GM12864 (cell line): ENCODE measurements at places on chromosomes 1 and 21.

- DNase-seq = no peak
Measured at GRCh38 chr1:147822292-147822691, 61.9 kb upstream of the GJA5 start.

DNA sequence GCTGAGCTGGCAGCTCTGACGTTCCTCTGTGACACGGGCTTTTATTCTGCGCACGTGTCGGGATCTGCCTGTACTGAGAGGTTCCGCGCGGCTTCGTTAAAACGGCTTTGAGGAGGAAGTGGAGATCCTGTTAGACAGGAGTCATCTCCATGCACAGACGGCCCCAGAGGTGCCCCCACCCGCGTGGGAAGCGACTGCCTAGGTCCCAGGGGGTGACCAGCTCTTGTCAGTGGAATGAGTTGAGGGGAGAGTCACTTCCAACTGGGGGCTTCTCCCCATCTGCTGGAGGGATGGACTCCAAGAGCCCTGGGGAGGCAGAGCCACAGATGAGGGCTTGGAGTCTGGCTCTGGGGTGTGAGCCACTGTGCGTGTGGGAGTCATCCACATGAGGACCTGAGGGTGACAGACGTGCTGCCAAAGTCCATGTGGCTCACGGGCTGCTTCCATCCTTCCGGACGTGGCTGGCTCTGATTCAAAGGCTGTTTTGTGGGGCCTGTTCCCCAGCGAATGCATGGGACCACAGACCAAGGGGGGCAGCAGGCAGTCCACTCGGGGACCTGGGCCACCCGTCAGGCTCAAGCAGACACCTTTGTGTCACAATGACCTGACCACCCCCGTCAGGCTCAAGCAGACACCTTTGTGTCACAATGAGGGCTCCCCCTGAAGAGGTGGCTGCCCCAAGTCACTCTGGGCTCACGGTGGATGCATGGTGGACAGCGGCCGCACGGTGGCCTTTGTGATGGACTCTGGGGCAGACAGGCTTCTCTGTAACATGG is 26.8 kb downstream of the PTTG1IP start:
- no peak for DNase-seq

- no peak for DNase-seq
Measured at GRCh38 chr1:53890522-53890941, 935 bp upstream of the YIPF1 start.

- peak; percentile 27 for DNase-seq
Measured at GRCh38 chr21:29376556-29376955, 77.8 kb downstream of the BACH1 start.

GRCh38 chr1:246781212-246781611 is 57.0 kb downstream of the SCCPDH start:
- DNase-seq = no peak

GRCh38 chr1:39063775-39064174 is 37.6 kb downstream of the NDUFS5 start:
- DNase-seq = no peak

DNA sequence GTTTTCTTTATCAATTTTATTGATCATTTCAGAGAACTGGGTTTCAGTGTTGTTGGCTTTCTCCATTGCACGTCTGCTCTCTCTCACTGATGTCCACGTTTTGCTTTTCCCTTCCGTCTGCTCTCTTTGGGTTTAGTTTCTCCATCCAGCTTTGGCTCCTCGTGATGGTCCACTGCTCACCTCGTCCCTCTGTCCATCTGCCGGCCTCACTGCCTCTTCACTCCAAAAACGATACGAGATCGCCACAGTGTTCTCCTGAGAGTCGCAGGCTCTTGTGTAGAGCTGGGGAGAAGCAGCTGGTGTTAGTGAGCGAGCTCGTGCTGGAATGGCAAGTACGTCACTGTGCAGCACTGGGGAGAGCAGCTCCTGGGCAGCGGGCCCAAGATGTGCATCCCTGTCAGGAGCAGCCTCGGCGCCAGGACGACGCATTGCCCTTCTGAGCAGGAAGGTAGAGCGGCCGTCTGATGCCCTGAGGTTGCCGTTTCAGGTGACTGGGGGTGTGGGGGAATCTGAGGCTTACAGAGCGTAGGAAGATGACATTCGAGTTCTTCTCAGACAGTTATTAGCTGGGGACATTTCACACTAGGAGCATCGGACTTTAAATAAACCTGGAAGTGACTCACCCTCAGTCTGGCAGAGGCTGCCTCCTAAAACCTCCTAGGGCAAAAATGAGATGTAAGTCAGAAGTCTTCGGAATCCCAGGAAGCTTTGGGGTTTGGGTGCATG is 31.4 kb upstream of the PCBP3 start:
- no peak for DNase-seq

GRCh38 chr21:35508139-35508888 is 459.2 kb upstream of the RUNX1 start:
- DNase-seq = no peak
